ENCODE measurements at places on chromosomes 11 and 22. TPM values are rescaled to one million over a fixed set of nuclear protein-coding genes. Genes with fewer than 3 reads are reported as not detected.

The MS4A6E gene
- total RNA-seq: 9.4 TPM

The TP53I11 gene
- total RNA-seq: 99.2 TPM

The FREY1 gene
- total RNA-seq: 1.5 TPM

The GVQW3 gene
- 1.9 TPM for total RNA-seq

The DMC1 gene
- total RNA-seq: 12.3 TPM

The CCT8L2 gene
- not detected for total RNA-seq

The C11orf97 gene
- total RNA-seq: 0.31 TPM

The SPINDOC gene
- total RNA-seq: 14.7 TPM

The DDI1 gene
- total RNA-seq: not detected

The RNH1 gene
- total RNA-seq: 339 TPM

GRCh38 chr11:58730507-58731089 is 1.1 kb downstream of the GLYAT start:
- no peak for DNase-seq

DNA sequence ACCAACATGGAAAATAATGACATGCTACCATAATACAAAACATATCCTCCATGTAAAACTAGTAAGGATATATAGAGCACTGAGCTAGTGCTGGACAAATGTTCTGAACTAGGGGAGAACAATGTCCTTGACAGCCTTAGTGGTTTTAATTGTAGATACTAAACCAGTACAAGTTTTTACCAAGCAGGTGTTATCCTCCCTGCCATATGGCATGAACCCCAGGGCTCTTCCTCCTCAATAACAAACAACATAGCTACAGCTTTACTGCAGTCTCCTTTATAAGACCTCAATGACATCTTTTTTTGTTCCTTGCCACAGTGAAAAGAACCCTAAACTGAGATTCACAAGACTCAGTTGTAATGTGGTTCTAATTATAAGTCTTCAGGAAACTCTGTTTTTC is 70.2 kb upstream of the GDPD4 start:
- no peak for DNase-seq

- no peak for DNase-seq
Observed at GRCh38 chr22:32561756-32562155, 87.1 kb downstream of the FBXO7 start.

DNA sequence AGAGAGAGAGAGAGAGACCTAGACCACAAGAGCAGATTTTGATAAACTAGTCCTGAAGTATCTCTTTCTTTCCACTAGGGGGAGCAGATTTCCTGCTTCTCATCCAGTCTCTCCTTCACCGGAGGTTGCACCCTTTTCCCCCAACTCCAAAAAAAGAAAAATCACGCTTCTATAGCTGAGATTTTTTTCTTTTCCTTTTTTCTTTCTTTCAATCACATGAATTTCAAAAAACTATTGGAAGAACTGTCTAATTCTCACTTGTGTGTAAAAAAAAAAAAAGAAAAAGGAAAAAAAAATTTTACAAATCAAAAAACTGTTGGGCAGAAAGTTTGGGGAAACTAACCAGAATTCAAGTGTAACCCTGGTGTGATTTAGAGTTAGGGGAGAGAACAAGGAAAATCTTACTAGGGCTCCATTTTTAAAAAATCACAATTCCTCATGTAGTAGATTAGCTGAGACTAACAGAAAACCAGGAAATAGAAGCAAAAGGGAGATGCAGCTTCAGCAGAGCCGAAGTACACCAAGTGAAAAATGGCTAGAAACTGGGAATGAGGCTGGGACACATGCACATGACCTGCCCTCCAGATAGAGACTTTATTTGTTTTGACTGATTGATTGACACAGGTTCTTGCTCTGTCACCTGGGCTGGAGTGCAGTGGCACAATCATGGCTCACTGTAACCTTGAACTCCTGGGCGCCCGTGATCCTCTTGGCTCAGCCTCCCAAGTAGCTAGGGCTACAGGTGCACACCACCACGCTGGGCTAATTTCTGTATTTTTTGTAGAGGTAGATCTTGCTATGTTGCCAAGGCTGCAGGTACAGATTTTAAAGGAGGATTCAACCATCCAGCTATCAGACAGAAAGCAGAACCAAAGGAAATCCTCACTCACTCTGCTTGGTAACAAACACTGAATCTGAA is 27.1 kb downstream of the SDHD start:
- DNase-seq: no peak

- no peak for DNase-seq
Observed at GRCh38 chr11:44334356-44335004, 24.5 kb upstream of the ALX4 start.

- DNase-seq: no peak
Observed at GRCh38 chr11:37142591-37142990, 544.6 kb upstream of the RAG2 start.

DNA sequence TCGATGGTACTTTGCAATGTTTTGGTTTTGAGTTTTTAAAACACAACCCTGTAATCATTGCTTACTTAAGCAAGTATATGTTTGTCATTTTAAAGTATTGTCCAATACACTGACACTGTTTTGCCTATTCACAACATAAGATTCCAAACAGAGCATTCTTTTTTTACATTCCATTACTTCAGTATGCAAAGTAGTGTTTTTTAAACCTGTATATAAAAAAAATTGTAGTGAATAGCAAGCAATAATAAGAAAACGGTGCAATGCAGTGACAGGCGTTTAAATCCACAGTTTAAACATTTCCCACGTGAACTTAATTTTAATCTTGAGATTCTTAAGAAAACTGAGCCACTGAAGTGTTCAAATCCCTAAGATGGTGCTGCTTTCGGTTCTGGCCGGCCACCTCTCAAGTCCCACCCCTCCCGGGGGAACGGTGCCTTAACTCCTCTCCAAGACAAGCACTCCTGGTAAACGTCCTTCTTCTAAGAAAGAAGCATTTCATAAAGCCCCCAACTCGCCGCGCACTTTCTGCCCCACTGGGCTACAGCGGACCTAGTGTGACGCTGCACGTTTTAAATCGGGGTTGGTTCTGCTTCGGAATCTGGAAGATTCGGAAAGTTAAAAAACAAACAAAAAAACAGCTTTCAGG is 2.9 kb downstream of the PGR start:
- DNase-seq: no peak

- DNase-seq: peak; percentile 59
Observed at GRCh38 chr11:16791191-16791961, 52.9 kb downstream of the C11orf58 start.

GRCh38 chr11:71999798-72000197 is 1.1 kb downstream of the IL18BP start:
- DNase-seq: no peak

Data from upper lobe of left lung (tissue), 6 donors.